ENCODE measurements at places on chromosomes 5 and 9.

DNA sequence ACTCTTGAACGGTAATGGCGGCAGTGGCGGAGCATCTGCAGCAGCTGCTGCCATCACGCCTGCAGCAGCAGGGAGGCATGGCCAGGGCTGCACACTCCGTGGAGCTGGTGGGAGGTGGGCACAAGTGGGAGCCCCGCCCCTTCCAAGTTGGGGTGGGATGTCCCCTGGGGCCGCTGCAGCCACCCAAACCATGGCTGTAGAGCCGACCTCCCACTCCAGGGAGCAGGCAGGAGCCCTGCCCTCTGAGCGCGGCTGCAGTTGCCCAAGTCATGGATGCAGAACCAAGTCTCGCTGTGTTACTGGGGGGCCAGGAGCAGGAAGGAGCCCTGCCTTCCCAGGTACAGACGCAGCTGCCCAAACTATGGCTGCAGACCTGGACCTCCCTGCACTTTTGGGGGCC lies 215.3 kb upstream of the VLDLR start:
- no peak for DNase-seq

DNA sequence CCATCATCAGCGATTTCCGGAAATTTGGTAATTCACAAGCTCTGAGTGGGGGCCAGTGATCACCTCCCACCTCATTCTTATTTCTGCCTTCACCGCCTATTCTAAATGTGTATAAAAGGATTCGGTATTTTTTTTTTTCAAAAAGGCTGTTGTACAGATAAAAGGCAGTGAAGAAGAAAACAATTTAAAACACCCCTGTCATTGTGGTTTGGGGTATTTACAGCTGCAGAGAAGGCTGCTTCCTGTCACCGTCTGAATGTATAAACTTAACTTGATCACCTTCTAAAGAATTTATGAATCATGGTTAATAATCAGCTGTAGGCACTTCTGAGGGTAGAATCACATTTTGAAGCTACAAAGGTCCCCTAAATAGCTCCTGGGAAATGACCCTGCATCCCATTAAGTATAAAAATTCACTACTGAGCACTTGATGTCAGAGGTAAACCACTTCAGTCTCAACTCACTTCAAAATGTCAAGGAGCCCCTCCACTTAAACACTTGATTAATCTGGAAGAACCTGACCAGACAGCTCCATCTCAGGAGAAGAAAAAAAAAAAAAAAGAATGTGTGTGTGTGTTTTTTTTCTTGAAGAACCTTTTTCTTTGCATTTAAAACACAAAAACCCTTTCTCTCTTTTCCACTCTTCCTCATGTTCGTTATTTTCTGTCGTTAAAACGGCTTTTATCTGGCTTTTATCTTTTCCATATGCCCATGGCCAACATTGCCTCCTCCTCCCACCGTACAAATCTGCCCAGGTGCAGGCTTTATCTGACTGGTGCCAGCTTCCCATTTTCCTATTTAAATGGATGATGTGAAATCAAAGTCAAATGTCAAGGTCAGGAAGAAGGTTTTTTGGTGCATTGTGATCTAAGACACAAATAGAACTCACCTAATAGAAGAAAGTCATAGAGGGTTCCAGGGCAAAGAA lies 291.2 kb downstream of the IRX1 start:
- DNase-seq: no peak

DNA sequence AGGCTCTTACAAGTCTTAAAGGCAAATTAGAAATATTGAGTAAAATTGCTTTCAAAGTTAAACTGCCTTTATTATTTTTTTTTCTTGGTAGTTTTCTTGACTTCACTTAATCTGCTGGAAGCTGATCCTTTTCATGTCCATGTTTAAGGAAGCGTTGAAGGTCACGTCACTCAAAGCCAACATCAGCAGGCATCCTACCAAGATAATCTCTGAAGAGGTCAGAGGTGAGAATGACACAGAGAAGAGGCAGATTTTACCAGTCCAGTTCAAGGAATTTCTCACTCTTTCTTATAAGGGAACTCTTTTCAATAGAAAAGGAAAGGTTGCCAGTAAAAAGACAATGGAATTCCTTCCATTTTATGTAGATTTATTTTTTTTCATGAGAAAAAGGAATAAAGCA lies 259.8 kb downstream of the ANXA1 start:
- DNase-seq: no peak

- no peak for DNase-seq
Measured at GRCh38 chr5:9947225-9947714, 302.4 kb downstream of the ATPSCKMT start.

DNA sequence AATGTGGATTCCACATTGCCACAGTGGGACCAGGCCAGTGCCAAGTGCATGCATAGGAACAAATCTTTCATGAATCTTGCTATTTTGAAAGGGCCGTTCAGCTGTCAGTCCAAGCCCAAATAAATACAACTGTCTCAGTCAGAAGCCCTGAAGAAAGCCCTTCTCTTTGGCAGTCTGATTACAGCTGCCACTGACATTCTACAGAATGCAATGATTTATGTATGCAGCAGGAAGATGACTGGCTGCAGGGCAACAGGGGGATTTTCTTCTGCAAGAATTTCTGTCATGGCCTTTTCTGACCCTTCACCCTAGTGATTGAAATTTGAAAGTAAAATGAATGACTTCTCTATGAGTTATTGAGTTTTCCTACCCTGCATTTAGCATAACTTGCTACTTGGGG lies 86.7 kb upstream of the FER start:
- no peak for DNase-seq

GRCh38 chr5:125829349-125829748 lies 593.9 kb upstream of the GRAMD2B start:
- no peak for DNase-seq

GRCh38 chr5:16508730-16509531 lies 43.3 kb upstream of the ZNF622 start:
- DNase-seq: no peak

DNA sequence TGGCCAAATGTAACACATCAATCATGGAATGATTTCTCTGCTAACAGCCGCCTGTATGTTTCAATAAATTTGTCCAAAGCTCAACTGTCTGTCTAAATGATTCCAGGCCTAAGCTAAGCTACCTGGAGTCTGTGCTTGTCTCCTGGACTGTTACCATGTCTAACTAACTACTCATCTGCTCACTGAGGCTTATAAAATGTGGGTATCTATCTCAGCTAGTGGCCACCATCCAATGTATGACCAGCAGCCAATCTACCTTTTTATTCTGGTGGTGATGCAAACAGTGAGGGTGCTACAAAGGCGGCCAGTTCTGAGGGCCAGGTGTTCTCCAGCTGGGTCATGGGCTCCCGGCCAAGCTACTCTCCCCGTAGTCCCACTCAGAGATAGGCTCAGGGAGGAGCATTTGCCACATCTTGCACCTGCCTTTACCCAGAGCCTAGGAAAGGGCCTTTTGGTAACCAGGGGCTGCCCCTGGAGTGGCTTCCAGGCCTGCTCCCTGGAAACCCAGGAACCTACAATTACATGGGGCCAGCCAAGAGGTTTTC lies 59.1 kb downstream of the PFDN1 start:
- no peak for DNase-seq

DNA sequence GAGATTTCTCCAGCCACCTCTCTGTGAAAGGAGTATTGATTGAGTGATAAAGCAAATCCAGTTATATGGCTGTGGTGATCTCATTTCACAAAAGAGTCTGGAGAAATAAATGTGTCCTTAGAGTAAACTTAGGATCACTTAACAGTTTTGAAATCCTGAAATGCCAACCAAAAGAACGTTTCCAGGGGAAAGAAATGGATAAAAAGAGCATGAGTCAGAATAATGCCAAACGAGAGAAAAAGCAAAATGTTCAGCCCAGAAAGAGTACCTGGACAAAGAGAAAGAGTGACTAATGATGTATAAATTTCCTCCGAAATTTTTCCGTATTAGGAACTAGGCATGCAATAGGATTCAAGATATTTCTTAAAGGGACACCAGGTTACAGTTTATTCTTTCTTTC lies 463.1 kb upstream of the CDH10 start:
- DNase-seq: no peak

DNA sequence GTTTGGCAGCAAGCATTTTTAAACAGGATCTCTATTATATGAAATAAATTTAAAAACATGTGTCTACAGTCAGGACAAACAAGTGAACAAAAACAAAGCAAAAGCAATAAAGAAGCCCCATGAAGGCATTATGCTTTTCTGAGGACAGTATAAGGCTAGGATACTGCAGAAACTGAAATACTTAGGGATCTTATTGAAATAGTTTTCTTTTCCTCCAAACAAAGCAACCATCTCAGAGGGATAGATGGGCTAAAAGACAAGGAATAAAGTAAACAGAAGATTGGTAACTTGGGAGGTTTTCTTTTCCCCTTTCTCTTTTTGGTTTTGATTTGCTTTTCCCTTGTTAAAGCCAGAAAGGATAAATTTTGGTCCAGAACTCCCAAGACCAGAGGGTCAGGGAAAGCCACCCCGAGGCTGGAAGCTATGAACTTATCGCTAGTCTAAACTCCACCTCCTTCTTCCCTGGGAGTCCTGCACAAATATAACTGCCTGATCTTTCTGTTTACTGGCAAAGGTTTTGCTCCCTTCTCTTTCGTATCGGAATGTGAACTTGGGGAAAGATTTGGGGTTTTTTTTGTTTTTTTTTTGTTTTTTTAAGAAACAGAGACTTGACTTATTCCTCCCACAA lies 164.0 kb downstream of the GHR start:
- no peak for DNase-seq

DNA sequence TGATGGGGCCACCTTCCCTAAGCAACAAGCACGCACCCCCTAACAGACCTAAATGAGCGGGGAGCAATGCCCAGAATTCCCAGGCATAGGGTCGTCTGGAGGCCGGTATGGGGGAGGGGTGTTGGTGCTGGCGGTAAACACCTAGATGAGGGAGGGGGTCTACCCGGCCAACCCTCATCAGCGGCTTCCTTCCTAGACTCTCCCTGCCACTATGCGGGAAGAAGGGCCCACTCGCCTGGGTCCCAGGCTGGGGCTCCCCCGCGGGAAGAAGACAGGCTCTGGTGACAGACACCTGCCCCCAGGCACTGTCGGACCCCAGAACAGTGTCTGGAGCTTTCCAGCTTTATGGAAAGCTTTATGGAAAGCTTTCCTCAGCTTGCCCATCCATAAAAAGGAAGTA lies 519.0 kb upstream of the SEMA6A start:
- DNase-seq: no peak

GRCh38 chr5:109584986-109585599 lies 104.6 kb upstream of the MAN2A1 start:
- DNase-seq: no peak

DNA sequence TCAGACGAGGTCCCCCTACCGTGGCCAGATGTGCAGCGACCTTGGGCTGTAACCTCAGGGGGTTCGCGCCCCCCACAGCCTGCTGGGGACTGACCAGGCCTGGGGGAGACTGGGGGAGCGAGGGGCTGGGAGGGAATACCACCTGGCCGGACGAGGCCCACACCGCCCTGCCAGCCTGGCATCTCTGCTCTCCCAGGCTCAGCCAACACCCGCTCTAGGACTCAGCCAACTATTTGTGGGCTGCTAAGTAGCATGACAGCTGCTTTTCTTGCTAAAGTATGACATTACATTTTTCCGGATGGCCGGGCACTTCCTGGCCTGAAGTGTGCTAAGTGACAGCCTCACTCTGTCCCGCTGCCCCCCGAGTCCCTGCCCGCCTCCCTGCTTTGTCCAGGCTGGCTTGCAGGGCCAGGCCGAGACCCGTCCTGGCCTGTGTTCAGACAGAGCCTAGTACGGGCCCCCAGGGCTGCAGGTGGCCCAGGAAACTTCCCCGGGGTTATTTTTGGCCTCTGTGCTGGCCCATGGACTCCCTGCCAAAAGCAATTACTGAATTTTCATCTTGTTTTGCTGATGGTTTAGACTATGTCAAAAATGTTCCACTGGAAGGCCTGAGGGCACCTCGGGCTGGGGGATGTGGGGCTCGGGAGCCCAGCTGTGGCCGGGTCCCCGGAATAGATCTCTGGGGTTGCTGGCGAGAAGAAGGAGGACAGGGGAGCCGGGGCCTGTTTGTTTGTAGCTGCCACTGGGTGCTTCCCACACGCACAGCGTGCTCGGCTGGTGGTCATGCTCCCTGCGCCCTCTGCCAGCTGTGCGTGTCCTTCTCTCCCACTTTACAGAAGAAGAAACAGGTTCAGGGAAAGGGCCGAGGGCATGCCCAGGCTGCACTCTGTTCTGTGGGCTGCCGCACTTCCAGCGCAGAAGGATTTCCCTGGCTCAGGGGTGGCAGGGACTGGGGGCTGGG lies 13.4 kb upstream of the SLC2A6 start:
- DNase-seq: no peak

- no peak for DNase-seq
Measured at GRCh38 chr5:61719124-61719523, 387.1 kb downstream of the ZSWIM6 start.

DNA sequence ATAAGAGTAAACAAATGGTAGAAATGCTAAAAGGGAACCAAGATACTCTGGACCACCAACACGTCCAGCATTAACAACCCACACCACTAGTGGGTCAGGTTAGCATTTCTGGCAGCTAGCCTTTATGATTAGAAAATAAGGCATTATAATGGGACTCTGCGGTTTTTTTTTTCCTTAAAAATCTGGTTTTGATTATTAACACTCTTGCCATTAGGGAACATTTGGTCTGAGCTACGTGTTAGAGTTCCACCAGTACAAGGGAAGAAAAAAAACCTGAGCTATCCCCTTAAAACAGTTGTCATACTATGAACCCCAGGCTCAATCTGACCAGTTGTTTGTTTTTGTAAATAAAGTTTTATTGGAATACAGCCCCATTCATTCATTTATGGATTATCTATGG lies 110.4 kb downstream of the NTRK2 start:
- no peak for DNase-seq

DNA sequence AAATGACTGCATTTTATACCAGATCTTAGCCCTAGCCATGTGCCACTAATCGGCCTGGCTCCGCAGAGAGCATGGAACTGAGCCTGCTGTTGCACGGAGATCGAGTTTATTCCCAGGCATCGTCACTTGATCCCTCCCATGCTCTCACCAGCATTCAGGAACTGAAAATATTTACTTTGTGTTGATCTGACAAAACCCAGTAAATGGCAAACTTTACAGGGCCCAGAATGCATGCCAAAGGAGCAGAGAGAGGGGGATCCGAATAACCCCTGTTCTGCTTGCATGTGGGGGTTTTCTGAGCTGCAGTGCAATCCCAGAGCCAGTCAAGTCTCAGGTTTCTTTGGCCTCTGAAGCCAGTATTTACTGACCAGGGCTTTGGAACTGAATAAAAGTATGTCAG lies 87.3 kb downstream of the GAS1 start:
- no peak for DNase-seq

DNA sequence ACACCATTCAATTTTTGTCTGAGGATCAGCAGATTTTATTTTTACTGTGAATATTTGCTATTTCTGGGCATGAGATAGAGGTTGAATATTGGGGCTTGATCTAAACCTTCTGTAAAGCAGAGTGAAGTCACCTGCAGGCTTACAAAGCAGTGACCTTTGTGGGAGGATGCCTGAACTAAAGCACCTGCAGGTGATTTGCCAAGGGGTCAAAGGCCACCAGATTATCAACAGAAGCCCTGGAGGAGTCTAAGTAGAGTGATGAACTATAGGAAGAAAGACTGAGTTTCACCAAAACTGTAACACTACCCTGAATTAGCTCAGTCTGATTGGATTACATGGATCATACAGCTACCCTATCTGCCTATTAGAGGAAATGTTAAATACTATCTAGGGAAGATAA lies 144.3 kb upstream of the PRLR start:
- no peak for DNase-seq

- no peak for DNase-seq
Measured at GRCh38 chr5:8417316-8418048, 548.5 kb downstream of the MTRR start.

Measured in activated CD8-positive, alpha-beta T cell treated with anti-CD3 and anti-CD28 coated beads, Interleukin-2, amount 10 ng/mL, durations not matched to agents 7 days and 5 days (primary cell).